Kidney epithelial cell (primary cell): ENCODE measurements at places on chromosomes 12 and 14.

DNA sequence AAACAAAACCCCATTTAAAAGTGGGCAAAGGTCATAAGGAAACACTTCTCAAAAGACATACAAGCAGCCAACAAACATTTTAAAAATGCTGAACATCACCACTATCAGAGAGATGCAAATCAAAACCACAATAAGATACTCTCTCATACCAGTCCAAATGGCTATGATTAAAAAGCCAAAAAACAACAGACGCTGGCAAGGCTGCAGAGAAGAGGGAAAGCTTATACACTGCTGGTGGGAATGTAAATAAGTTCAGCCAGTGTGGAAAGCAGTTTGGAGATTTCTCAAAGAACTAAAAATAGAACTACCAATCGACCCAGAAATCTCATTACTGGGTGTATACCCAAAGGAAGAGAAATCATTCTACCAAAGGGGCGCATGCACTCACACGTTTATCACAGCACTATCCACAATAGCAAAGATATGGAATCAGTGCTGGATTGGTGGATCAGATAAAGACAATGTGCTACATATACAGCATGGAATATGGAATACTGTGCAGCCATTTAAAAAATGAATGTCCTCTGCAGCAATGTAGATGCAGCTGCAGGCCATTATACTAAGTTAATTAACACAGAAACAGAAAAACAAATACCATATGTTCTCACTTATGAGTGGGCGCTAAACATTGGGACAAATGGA, 102.1 kb upstream of the DAAM1 start:
- DNase-seq: no peak

- DNase-seq: no peak
Observed at GRCh38 chr14:101241807-101242278, 319.5 kb upstream of the DIO3 start.

- no peak for DNase-seq
Observed at GRCh38 chr14:64721899-64722298, 17.7 kb downstream of the PLEKHG3 start.

DNA sequence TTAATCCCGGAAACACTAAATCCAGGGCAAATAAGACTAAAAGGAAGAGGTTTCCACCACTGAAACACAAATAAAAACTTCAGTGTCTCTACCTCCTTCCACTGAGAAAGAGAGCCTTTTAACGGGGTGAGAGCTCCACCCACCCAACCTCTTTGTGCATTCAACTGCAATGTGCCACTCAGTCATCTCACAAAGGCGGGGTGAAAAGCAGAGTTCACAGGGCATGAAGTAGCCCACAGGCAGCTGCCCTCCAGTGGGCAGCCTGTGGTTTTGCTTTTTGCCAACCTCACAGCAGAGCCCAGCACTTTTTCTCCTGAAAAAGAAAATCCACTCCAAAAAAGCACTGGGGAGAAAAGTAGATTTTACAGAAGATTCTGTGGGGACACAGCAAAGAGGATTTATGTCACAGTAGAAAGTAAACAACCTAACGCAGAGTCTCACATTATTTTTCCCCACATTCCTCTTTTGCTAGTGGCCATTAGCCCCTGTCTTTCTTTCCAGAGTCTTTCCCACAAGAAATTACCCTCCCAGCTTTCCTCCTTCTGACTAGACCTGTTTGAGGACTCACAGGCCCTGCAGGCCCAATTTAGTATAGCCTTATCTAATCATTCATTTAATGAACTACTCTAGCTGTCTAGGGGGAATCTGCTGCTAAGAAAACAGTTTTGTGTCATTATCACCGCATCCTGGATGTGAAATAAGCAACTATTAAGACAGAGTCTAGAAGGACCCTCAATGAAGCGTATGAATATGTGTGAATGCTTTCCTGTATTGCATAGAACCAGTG, 753.8 kb upstream of the FOXG1 start:
- no peak for DNase-seq

DNA sequence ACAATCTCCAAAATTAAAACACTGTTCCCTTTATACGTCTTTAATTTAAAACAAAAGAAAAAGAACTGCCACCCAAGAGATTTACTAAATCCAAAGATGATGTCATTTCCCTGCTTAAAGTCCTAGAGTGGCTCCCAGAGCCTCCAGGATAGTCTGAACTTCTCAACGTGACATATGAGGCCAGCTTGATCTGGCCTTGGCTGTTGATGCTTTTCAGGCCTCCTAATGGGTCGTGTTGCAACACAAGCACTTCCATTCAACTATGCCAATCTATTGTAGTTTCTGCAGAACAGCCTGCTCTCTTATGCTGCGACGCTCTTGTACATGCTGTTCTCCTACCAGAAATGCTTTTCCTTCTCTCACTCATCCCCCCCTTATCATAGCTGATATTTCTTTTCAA, 35.7 kb downstream of the LGR5 start:
- no peak for DNase-seq

DNA sequence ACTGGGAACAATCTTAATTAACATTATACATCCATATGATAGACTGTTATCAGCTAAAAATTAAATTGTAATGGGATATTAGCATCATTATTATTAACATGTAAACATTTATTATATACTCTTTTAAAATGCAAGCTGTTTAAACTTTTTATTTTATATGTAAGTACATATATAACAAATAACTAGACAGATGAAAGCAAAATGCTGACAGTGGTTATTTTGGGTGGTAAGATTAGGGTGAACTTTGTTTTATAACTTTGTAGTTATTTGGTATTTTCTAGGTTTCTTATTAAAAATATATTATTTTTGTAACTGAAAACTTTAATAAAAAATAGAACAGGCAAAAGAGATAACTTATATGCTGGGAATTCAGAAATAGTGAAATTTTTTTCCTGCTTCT, 62.6 kb upstream of the KIF21A start:
- no peak for DNase-seq

GRCh38 chr12:89907659-89908058, 199.0 kb upstream of the ATP2B1 start:
- DNase-seq: no peak

DNA sequence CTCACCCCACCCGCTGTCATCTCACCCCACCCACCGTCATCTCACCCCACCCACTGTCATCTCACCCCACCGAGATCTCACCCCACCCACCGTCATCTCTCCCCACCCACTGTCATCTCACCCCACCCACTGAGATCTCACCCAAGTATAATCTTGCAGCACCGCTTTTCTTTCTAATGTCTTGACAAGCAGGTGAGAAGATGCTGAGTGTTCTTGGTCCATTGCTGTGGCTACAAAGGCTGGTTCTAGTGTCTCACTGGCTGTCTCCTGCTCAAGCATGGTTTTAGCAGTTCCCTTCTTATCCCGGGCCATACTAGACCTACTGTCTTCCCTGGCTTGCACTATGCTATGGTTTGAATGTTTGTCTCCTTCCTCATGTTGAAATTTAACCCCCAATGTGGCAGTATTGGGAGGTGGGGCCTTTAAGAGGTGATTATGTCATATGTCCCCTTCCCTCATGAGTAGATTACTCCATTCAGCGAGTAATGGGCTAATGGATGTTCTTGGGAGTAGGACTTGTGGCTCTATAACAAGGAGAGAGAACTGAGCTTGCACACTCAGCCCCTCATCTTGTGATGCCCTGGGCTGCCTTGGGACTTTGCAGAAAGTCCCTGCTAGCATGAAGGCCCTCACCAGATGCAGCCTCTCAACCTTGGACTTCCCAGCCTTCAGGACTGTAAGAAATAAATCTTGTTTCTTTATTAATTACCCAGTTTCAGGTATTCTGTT, 47.7 kb upstream of the PPP2R5C start:
- DNase-seq: no peak

DNA sequence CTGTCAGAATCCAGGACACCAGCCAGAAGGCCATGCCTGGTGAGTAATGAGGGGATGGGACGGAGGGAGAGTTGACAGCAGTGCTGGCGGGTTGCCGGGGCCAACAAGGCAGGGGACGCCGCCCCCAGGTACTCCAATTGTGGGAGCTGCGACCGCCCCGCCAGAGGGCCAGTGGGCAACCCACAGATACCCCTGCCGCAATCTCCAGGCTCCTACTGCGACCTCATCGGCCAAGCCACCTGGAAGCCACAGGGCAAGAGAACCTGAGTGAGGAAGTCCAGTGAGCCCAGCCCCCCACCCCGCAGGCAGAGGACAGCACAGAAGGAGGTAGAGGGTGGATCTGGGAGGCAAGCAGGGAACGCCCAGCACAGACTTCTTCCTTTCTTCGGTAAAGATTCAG, 103.0 kb downstream of the RIMBP2 start:
- no peak for DNase-seq

- no peak for DNase-seq
Observed at GRCh38 chr12:96295532-96296160, 101.5 kb downstream of the ELK3 start.

- DNase-seq: no peak
Observed at GRCh38 chr12:29427964-29428363, 47.0 kb upstream of the ERGIC2 start.

- no peak for DNase-seq
Observed at GRCh38 chr12:26748741-26749431, 84.1 kb downstream of the ITPR2 start.

DNA sequence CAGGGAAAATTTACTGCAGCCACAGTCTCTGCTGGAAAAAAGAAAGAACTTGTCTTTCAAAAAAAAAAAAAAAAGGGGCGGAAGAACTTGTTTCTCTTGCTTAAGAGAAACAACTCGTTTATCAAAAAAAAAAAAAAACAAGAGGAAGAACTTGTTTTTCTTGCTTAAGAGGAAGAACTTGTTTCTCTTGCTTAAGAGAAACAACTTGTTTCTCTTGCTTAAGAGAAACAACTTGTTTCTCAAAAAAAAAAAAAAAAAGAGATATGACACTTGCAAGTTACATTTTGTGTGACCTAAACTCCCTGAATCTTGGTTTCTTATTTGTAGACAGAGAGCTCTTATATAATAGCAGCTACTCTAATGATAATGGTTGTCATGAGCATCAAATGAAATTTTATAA, 44.7 kb upstream of the USP15 start:
- DNase-seq: no peak

DNA sequence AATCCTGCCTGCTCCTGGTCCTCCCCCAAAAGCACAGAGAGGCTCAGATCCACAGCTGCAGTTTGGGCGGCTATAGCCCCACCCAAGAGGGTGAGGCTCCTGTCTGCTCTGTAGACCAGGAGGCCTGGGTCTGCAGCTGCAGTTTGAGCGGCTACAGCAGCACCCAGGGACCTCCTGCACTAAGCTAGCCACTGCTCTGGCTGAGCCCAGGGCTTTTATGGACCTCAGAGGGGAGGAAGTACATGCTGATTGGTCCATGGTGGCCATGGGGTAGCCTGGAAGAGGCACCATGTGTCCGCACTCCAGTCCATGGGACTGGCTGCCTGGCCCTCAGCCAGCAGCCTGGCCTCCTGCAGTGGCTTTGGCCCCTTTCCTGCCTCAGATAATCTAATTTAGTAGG, 49.6 kb upstream of the GSC start:
- no peak for DNase-seq

DNA sequence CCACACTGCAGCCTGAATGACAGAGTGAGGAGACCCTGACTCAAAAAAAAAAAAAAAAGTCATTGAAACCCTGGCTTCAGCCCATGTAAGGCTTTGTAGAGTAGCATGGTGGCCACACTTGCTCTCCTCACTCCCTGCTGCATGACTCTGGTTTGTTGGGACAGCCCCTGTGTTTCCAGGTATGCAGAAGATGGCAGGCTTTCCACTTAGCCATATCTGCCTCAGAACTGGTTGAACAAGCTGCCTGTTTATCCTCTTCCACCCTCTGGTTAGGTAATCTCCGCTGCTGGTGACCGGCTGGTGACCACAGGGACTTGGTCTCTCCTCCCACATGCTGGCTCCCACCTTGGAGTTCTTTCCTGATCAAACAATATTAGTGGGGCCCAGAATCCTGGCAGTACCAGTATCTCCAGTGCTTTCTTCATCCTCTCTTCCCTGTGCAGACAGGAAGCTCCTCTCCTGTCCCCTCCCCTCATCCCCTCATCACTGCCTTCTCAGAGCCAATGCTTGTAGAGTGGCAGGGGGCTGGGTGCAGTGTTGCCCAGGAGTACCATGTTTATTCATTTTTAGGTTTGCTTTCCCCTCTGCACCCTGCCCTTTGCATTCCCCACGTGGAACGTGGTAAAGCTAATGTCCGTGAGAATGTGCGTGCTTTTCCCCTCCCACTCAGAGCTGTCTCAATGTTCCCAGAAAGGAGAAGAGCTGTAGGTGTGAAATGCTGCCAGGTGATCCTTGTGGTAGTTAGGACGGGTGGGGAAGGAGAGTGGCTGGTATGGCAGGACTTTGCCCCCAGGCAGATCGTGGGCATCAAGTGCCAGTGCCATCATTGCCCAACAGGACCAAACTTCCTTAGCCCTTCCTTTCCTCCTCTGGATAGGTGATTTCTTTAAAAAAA, 11.3 kb downstream of the ABHD12B start:
- DNase-seq: no peak

- no peak for DNase-seq
Observed at GRCh38 chr14:99891266-99891665, 98.1 kb downstream of the EML1 start.

- DNase-seq: peak; percentile 51
Observed at GRCh38 chr14:74488786-74489397, 4.2 kb downstream of the NPC2 start.

GRCh38 chr12:106309671-106310505, 7.4 kb downstream of the TCP11L2 start:
- peak; percentile 91 for DNase-seq

DNA sequence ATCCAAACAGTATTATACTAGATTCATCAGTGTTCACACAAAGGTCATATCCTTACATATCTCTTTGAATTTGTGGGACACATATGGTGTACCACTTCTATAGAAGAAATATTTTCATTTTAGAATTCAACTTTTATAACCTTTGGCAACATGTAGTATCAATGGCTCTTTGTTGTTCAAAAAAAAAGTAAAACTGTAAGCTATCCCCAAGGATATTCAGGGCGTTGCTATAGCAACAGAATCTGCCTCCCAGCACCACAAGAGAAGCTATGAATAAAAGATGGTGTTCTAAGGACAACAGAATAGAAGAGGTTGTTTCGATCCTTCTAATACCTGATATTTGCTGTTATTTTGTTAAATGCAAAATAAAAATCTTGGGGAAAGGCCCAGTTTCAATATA, 139.3 kb downstream of the BRMS1L start:
- no peak for DNase-seq

DNA sequence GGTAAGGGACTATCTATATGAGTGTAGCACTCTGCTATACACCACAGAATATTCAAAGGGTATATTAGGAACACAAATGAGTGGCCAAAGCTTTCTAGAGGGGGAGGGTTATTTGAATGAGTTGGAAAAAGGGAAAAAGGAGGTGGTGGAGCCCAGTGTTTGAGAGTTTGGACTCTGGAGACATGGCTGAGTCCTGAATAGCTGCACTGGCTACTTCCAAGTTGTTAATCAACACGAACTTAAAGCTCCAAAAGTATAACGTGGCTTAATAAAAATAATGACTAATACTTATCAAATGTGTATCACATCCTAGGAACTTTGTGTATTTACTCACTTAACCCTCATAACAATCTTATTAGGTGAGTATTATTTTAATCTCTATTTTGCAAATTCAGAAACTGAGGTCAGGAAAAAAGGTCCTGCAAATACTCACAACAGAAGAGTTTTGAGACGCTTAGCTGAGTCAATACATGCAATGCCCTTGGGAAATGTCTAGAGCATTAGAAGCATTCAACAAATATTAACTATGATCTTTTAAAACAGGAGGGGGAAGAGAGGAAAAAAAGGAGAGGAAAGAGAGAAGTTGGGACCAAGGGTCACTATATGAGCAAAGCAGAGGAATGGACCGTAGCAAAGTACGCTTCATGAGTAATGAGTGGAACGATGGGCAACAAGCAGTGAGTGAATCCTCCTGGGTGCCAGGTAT, 189.5 kb upstream of the HMGA2 start:
- no peak for DNase-seq

- no peak for DNase-seq
Observed at GRCh38 chr14:59588101-59588500, 11.5 kb upstream of the CCDC175 start.
